ENCODE measurements at places on chromosomes 5 and 9.

- no peak for DNase-seq
Measured at GRCh38 chr5:97224112-97224750, 41.2 kb upstream of the RIOK2 start.

DNA sequence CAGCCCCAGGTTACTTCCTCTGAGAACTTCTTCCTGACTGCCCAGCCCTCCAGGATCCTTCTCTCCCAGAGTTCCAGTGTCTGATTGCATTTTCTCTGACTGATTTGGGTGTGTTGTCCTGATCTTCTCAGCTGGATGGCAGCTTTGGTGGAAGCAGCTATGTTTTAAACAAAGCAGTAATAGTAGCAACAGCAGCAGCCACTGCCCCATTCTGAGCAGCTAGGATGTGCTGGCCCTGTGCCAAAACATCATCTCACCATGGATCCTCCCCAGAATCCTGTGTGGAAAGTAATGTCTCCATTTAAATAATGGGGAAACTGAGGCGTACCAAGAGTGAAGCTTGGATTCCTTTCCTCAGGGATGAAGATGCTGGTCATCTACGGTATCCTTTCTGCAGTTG, 46.4 kb upstream of the PSD2 start:
- no peak for DNase-seq

DNA sequence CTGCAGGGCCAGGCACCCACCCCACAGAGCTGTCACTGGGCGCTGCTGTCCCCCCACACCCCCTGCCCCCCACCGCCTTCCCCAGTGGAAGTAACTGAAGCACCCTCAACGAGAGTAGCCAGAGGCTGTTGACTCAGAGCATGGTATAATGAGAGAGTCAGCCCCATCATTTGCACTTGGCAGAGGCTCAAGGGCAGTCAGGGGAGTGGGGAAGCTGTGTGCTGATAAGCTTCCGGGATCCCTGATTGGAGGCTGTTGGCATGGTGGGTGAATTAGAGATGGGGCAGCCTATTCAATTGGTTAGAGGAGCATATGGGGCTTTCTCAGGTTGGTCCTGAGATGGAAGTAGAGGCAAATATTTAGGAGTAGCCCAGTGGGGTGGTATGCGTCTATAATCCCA, 77.1 kb upstream of the GOLM1 start:
- DNase-seq, result no peak

DNA sequence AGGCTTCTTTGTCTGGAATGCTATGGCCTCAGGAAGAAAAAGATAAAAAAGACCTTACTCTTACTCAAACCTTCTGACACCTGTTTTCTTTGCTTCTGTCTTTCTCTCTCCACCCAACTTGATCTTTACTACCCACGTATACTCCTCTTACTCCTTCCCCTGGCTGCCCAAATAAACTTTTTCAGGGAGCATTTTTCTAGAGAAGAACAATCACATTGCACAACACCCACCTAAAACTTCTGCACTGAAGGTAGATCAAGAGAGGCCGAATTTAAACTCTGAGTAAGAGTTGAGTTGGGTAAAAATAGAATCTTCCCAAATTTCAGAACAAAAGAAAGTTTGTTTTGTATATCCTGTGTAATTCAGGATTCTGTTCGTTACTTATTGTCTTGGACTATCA, 3.9 kb downstream of the TEX48 start:
- DNase-seq, result no peak

DNA sequence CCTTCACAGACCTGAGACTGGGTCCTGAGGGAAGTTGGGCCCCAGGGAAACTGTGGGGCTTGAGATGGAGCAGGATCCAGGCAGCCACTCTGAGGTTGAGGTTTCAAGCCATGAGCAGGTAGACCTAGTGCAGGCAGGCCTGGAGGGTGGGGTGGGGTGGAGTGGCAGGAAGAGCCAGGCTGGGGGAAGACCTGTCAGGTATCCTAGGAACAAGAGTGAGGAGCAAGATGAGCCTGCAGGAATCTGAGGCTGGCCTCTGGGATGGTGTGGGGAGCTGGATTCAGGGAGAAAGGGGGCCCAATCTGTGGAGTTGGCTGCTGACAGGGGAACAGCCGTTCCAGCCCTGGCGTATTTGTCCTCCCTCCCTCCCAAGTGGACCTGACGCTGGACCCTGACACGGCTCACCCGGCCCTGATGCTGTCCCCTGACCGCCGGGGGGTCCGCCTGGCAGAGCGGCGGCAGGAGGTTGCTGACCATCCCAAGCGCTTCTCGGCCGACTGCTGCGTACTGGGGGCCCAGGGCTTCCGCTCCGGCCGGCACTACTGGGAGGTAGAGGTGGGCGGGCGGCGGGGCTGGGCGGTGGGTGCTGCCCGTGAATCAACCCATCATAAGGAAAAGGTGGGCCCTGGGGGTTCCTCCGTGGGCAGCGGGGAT, 9.8 kb downstream of the RACK1 start:
- DNase-seq, result no peak

- no peak for DNase-seq
Measured at GRCh38 chr9:100803956-100804355, 224.6 kb upstream of the PLPPR1 start.

GRCh38 chr9:26292943-26293342, 599.7 kb downstream of the CAAP1 start:
- no peak for DNase-seq

DNA sequence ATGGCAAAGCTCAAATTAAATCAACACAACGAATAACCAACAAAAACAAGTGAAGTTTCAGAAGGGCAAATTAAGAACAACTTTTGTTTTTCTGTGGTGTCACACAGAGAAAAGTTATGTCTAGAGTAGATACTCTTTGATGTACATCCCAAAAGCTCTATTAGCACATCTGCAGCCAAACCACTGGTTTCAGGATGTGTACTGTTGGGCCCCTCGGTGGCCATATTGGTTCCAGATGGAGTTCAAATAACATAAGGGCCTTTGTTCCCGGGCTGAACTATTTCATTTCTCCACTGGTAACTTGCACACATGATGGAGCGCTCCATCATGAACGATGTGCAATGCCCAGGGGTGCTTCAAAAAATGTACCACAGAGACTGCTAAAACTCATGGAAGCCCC, 126.1 kb downstream of the SEMA5A start:
- no peak for DNase-seq

GRCh38 chr5:23216345-23216744, 291.1 kb upstream of the PRDM9 start:
- DNase-seq, result no peak

DNA sequence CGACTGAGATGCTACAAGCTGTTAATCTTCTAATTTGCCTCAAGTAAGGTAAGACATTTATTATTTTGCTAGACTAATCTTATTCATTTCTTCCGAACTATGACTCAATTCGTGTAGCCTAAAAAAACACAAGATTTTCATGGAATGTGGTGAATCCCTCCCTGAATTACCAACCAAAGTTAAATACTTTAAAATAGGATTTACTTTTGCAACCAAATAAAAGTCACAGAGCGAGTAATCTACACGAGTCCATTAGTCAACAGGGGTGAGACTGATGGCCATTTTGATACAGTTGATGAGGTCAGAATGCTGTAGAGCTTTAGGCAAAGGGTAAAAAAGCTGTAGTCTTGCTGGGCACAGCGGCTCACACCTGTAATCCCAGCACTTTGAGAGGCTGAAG, 13.1 kb upstream of the BNC2 start:
- DNase-seq, result no peak

- no peak for DNase-seq
Measured at GRCh38 chr5:174239718-174240117, 194.2 kb downstream of the NSG2 start.

DNA sequence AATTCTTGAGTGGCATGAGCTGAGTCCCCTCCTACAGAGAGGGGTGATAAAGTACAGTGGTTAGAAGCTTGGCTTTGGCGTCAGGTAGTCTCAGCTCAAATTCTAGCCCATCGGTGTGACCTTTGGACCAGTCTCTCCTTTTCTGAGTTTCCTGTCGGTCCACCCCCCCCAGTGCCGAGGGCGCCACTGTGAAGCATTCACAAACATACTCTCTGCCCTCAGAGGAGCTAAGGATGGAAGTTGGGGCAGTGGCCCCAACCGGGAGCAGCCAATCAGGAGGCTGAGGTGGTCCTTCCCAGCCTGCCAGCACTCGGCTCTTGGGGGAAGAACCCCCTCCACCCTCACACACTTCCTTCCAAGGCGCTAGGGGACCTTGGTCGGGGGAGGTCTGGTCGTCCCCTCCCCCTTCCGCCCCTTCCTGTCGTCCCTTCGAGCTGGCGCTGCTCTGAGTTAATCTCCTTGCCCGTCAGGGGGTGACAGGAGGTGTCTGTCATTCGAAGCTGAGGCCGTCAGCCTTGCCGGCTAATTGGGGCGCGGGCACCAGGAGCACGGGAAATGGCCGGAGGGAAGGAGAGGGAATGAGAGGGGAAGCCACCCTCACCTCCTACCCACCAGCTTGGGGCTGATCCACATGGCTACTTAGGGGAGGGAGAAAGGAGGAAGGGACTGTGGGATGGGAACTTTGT, 53.0 kb downstream of the CXXC5 start:
- DNase-seq, result no peak

GRCh38 chr5:8869932-8870331, 675.9 kb downstream of the SEMA5A start:
- no peak for DNase-seq

DNA sequence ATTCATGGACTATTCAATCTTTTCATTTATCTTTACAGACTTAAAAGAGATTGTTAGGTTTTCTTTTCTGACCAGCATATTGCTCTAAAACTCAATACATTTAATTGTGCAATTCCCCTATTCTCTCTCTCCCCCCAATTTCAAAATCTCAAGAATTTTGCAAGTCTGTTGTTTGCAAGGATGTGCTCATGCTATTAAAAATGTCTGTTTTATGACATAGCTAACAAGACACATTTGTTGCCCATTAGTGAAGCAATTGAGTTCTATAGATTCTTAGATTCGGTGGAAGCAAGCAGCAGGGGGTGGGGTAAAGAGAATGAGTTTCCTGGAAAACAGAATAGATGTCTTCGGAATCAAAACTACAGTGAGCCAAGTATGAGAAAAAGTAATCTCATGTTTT, 8.5 kb upstream of the CSNK1A1 start:
- DNase-seq, result no peak

- no peak for DNase-seq
Measured at GRCh38 chr5:73544429-73545402, 20.7 kb downstream of the ANKRA2 start.

GRCh38 chr5:157540707-157541446, 34.7 kb downstream of the ADAM19 start:
- peak; percentile 22 for DNase-seq

GRCh38 chr5:22058620-22059019, 794.5 kb downstream of the CDH12 start:
- no peak for DNase-seq

DNA sequence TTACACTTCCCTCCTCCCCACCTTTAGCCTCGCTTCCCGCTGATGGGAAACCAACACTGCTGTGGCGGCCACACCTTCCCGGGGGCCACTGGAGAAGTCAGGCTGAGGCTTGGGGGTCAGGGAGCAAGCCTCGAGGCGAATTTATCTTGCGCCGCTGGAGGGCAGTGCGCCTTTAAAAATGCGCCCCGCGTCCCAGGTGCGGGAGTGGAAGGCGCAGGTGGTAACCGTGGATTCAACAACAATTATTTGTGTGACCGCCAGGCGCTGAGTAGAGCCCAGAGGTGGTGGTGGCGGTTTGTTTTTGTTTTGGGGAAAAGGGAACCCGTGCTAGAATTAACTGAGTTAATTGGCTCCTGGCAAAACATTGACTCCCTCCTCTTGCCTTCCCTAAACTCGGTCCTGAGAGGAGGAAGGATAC, 1.1 kb downstream of the CFAP77 start:
- DNase-seq, result peak; percentile 67

GRCh38 chr9:129653823-129654553, 11.5 kb upstream of the PRRX2 start:
- no peak for DNase-seq

DNA sequence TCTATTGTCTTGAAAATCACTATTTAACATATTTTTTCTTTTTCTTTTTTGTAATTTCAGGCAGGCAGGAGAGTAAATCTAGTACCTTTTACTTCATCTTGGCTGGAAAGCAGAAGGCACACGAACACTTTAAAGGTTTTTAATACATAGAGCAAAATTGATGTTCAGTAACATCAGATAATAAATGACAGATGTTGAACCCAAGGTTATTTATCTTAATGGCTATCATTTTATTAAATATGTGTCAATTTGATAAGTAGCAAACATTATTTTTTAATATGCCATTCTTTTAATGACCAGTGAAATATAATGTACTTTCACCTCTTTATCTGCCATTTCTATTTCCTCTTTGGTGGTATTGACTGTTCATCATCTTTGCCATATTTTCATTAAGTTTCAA, 381.2 kb downstream of the ARHGEF28 start:
- no peak for DNase-seq

DNA sequence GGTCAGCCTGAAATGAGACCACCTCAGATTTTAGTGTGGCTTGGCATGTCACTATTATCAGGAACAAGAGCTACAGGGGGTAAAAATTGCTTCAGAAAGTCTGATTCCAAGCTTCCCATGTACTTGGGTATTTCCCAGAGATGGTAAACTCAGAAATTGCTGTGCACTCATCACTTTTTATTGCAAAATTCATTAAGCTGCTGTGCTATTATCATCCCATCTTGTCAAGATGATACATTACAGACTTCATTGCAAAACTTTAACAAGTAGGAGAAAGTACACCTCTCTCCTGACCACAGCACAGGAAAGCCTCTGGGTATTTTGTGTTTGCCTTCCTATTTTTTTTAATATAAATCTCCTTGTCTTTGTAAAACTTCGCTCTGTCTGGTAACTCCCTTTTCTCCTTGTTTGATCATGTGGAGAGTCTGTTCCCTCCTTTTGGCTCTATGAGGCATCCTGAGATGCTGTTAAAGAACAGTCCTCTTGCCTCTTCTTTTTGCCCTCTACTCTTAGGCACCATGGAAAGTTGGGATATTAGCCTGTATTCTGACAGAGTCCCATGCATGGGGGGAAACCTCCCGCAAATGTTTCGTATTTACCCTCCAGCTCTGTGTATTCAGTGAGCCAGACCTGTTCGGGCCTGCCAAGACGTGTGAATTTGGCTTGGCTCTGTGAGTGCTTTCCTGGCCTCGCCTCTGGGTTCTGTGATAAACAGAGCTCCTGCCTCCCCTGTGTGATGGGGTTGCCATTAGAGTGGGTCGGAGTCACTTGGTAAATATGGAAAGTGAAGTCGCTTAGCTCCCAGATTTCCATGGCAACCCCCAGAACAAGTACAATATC, 260.7 kb downstream of the NR3C1 start:
- DNase-seq, result no peak

DNA sequence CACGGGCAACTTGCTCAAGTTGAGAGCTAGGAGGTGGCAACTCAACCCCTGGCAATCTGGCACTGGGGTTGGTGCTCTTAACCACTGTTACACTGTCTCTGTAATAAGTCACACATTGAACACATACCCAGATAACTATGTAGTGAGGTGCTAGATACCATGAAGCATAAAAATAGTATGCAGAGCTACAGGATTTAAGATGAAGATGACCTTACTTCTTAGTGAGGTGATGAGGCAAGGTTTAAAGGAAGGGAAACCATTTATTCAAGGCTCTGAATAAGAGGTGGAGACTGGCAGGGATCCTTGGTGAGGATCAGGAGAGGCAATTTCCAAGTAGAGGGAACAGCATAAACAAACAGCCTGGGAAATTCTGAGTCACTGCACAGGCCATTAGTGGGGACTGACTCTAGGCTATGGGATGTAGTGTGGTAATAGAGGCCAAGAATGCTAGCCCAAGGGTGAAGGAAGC, 67.6 kb upstream of the NR3C1 start:
- no peak for DNase-seq
